GM20000 (cell line): ENCODE measurements at places on chromosomes 6 and 20.

DNA sequence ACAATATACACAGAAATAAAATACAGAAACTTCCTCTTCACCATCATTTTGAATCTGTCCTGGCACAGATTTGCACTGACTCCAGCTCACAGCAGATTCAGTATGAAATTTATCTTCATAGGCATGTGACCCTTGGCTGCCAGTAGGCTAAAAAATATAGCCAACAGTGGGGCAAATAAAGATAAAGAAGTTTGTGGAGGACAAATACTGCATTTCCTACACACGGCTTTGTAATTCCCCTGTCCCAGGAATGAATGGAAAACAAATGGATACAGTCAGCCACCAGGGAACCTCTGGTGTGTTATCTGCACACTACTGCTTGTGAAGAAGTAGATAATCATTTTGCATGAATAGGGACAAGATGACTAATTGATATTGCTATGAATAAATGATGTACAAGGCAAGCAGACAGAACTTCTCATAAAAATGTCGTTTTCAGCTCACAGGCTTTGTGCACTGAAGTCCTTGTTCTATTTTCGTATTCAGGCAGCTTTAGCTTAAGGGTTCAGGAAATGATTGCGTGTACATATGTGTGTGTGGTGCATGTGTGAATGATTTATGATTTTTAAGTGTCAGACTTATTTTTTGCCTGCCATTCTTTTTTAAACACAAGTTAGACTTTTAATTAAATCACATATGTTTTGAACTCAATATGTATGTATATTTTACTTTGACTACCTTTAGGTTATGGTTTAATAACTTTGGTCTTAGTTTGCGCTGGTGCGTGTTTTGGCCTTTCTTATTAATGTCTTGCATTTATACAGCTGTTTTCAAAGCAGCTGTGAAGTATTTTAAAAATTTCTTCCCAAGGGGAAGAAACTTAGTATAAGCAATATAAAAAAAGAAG lies 543.8 kb upstream of the JAG1 start:
- DNase-seq = no peak

GRCh38 chr6:14713008-14713960 lies 532.6 kb upstream of the JARID2 start:
- no peak for DNase-seq

DNA sequence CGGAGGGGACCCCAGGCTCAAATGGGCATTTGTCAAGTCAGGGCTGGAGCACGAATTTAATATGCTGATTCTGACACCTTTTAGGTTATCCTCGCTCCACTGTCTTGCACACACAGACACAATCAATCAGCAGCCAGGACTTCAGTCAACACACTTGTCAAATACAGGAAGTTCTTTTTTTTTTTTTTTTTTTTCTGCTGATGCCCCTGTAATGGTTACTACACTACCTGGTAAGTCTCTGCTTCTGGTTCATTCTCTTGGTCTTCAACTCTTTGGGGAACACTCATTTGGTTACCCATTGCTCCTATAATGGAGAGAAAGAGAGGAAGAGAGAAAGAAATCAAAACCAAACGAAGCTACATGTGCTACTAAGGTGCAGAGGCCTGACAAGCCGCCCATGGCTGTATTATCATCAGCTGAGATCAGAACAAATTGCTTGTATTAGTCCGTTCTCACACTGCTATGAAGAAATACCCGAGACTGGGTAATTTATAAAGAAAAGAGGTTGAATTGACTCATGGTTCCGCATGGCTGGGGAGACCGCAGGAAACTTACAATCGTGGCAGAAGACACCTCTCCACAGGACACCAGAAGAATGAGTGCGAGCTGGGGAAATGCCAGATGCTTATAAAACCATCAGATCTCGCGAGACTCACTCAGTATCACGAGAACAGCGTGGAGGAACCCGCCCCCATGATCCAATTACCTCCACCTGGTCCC lies 11.8 kb downstream of the BCAS1 start:
- DNase-seq = no peak

DNA sequence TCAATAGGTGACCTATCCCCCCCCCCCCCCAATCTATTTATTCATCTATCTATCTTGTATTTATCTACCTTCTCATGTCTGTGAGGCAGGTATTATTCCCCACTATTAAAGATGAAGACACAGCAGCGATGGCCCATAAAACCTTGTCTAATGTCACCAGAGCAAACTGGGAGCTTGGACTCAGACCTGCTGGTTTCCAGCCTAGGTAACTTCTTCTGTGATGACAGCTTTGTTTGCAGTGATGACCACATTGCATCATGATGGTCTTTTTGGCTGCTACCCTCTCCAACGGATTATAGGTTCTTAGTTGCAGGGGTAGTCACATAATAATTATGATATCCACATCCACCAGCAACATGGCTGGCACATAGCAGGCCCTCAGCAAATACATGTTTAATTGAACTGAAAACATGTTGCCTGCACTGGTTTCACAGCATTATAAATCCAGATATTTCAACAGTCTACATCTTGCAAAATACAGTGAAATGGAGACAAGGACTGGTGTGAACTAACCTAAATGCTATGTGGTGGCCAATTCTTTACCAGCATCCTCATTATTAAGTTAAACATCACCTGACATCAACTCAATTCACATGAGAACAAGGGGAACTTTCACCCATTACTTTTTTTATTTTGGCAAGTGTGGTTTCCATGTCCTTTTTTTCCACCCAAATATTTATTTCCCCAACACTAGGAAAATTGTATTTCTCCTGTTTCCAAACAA lies 712.5 kb upstream of the NRSN1 start:
- DNase-seq = no peak

DNA sequence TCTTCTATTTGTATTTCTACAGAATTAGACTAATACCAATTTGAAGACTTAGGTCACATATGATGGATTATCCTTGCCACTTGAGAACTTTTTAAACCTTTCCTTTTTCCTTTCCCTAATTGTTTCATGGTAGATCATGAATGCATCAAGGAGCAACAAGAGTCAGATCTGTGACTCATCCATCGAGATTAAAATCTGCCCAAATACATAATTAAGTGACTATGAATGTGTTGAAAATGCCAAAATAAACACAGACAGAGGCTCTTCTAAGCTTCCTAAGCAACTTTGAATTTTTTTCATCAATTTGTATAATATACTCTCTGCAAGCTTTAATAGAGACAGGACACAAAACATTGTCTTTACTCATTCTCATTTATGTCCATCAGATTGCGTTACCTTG lies 23.5 kb upstream of the HTR1E start:
- DNase-seq = no peak

DNA sequence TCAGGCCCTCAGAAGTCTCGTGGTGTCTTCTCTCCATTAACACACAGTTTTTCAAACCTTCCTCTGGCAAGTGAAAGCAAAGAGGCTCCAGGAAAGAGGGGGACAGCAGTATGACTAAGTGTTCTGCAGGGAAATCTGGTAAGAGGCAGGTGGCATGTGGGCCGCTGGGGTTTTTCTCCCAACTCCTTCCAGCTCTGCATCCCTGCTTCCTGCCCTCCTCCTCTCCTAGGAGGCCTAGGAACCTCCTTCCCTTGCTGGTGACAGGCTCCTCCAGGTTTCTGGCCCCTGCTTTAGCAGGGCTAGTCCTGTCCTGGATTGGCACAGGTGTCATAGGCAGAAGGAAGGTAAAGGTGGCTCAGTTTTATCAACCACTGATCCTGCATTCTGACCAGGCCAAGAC lies 7.6 kb upstream of the ITCH start:
- DNase-seq = no peak

- no peak for DNase-seq
Measured at GRCh38 chr6:165956874-165957273, 210.8 kb downstream of the TBXT start.

DNA sequence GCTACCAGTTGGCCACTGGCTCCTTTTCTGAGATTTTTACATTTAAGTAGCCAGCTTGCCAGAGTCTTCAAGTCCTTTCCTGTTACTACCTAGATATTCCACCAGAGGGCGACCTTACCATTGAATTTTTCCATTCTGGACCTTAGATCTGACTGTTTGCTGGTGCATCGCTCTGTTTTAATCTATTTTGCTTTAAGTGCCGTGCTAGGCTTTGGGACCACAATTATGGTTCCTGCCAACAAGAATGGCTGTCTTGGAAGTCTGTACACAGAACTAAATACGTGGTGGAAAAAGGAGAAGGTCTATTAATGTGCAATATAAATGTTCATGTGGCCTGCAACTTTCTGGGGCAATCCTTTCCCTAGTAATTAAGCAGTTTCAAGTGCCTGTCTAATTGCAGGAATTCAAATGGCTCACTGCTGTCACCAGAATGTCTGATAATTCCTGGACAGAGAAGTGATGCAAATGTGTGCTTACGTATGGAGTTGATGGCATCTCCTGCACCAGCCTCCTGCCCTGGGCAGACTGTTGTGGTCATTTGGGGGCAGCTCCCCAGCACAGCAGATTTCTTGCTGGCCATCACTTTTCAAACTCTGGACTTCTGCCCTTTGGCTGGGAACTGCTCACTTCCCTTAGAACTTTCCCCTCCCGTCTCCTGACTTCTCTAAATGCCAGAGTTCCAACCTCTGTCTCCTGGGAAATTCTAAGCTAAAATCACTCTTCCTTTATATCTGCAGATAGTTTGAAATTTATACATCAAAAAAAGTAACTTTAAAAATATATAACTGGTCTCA lies 5.6 kb upstream of the HLA-DOA start:
- DNase-seq = peak; percentile 68

DNA sequence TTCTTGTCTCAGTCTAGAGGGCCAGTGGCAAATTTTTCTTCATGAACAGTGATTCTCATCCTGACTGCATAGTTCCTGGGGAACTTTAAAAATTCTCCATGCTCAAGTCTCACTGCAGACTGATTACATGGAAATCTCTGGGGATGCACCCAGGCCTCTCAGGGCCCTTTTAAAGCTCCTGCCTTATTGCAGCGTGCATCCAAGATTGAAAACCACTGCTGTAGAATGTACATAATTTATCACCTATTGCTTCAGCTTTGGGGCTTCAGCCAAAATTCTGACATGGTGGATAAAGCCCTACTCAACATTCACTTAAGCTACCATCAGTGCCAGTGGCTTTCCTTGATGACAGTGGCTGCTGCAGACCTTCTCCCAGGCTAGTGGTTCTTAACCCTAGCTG lies 143.8 kb downstream of the BTBD3 start:
- no peak for DNase-seq

DNA sequence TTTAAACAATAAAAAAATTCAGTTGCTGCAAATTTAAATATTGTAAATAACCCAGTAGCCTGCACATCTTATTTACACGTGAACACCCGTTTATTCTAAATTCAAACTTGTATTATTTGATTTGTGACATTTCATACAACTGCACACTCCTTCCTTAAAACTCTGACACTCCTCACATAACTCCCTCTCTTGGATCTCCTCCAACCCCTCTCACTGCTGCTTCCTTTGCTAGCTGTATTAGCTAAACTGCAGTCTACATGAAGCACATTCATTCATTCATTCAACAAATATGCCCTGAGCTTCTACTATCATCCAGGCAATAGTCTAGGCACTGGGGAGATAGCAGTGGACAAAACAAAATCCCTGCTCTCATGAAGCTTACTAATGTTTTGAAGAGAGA lies 47.0 kb downstream of the FBXL4 start:
- DNase-seq = no peak

DNA sequence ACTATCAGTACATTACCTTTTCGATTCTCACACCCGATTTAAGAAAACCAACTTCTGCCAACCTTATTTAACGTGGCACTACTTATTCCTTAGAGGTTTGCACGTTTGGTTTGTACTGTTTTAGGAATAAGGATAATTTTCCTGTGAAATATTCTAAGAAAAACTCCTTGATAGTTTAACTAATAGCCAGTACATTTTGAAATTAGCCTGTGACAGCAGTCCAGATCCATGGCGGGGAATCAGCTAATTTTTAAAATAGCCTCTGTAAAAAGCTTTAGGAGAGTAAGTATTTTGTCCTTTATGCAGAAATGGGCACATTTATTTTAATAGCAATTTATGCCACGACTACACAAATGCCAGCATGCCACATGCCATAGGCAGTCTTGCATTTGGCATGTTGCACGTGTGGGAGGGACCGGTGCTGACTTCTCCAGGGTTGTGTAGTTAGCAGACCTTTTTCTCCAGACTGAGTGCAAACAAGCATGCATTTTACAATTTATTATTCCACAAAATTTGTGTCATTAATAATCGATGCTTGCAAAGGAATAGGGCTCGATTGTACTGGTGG lies 6.2 kb downstream of the FOXC1 start:
- no peak for DNase-seq

- DNase-seq = no peak
Measured at GRCh38 chr20:44627364-44628010, 24.0 kb downstream of the ADA start.

DNA sequence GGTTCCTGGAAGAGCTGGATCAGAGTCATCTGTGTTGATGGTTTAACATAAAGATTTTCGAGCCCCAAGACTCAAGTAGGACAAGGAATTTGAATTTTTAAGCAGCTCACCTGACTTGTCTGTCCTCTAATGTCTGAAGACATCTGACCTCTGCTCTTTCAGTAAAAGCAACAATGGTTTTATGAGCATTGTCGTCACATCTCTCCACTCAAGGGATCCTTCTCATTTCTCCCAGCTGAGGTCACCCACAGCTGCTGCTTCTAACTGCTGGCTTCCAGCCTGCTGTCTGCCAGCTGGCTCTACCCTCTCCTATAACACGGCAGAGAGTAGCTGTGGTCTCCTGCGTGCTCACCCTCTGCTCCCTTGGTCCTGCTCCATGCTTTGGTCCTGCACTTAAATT lies 24.7 kb upstream of the HDAC2 start:
- DNase-seq = no peak

- no peak for DNase-seq
Measured at GRCh38 chr20:20755674-20756319, 43.4 kb upstream of the RALGAPA2 start.

- no peak for DNase-seq
Measured at GRCh38 chr6:132484680-132485018, 28.3 kb downstream of the STX7 start.

- no peak for DNase-seq
Measured at GRCh38 chr6:122758927-122759334, 20.6 kb upstream of the FABP7 start.

GRCh38 chr6:41075651-41076626 lies 3.2 kb downstream of the NFYA start:
- no peak for DNase-seq

DNA sequence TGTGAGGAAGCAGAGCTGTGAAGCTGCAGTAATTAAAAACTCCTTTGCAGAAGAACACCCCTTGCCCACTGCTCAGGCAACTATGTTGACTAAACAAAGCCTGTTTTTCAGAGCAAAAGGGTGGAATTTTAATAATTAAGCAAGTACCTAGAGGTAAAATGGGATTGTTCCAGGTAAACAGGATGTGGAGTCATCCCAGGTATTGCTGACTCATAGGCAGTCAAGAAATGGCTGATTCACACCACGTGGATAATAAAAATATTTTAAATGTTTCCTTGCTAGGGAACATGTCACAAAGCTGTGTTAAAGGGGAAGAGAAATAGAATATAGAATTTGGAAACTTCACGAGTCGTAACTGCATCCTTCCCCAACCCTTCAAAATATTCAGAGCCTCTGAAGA lies 491.8 kb downstream of the BTBD3 start:
- DNase-seq = no peak

- DNase-seq = no peak
Measured at GRCh38 chr20:41483553-41483930, 116.9 kb upstream of the EMILIN3 start.
